ENCODE measurements at places on chromosomes 4 and X.

GRCh38 chr4:6617246-6617645 is 23.2 kb upstream of the MRFAP1 start:
- DNase-seq = no peak

DNA sequence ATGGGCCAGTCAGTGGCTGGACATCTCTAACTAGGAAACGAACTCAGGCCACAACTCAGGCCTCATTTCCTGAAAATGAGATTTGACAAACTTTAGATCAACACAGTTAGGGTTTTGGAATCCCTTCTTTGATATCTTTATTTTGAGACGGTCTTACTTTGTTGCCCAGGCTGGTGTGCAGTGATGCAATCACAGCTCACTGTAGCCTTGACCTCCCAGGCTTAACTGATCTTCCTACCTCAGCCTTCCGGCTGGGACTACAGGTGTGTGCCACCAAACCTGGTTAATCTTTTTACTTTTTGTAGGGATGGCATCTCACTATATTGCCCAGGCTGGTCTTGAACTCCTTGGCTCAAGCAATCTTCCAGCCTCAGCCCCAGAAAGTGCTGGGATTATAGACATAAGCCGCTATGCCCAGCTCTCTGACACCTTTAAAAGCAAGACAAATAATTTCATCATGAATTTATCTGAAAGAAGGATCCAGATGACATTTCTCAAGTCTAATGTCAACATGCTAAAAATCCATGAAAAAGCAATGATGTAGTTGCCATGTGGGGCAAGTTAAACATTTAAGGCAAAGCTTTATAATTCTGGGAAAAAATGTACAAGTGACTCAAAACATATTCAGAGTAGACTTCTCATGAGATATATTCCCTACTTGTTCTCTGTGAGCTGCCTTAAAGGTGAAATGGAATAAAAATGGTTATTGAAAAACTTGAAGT is 89.1 kb upstream of the CBR4 start:
- no peak for DNase-seq

GRCh38 chr4:169175476-169175875 is 95.3 kb downstream of the SH3RF1 start:
- no peak for DNase-seq

DNA sequence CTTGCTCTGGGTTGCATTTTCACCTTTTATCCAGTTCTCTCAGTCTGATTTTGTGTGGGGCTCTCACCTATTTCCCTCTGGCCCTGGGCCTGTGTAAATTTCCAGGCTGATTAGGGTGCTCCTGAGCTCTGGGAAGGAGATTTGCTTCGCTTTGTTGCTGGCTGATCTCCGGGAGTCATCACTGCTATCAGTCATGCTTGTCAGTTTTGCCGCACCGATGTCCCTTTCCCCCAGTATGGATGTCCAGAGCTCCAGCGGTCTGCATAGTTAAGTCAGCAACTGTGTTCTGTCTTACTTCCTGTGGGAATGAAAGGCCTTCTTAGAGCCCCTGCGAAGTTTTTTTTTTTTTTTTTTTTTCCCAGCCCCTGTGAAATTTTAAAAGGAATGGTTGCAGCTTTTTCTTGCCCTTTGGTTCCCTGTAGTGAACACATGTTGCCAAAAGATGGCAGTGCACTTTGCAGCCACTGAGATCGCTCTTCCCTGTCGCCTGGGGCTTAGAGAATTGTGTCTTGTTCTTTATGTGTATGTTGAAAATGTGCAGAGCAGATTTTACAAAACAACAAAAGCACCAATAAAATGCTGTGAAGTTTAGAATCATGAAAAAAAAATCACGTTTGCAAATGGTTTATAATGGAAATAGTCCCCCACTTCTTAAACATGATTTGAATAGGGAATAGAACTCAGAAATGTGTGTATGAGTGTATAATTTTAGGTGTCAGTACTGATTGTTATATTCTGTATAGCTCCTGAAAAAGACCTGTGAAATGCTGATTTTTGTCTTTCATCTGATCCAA is 109.1 kb upstream of the SLC4A4 start:
- DNase-seq = no peak

- DNase-seq = no peak
These were observed 19.7 kb downstream of the FNIP2 start for GRCh38 chr4:158788516-158788915.

- no peak for DNase-seq
These were observed 50.8 kb downstream of the MAOA start for GRCh38 chrX:43706786-43707370.

DNA sequence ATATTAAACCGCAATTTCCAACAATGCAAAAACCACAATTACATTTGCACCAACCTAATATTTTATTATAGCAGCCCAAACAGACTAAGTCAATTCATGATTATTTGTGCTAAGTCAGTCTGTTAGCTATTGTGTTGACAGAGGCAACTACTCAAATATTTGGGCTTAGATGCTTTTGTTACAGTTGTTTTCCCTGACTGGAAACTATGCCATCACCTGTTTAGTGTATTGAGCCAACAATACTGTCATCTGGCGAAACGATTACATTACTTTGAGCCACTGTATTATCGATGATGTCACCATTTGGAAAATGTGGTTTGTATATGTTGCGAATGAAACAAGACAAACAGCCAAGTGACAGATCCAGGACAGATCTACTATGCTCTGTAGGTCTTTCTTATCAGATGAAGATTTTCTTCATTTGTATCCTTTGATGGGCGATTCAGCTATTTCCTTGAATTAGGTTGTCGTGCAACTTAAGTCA is 38.7 kb upstream of the INTS6L start:
- DNase-seq = no peak

DNA sequence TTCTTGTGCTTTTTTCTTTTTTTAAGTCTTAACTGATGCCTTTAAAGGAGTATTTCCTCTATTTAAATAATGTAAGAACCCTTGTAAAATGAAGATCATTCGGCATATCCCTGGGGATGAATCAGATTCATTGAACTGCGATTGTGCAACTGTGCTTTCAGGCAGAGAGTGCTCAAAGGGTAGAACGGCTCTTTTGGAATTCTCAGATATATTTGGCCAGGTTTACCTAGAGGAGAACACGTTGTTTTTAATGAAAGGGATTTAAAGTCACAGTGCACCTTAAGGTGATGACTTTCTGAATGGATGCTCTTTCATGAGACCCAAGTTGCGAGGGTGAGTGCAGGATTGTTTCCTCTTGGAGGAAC is 51.6 kb upstream of the ELOVL6 start:
- DNase-seq = no peak

DNA sequence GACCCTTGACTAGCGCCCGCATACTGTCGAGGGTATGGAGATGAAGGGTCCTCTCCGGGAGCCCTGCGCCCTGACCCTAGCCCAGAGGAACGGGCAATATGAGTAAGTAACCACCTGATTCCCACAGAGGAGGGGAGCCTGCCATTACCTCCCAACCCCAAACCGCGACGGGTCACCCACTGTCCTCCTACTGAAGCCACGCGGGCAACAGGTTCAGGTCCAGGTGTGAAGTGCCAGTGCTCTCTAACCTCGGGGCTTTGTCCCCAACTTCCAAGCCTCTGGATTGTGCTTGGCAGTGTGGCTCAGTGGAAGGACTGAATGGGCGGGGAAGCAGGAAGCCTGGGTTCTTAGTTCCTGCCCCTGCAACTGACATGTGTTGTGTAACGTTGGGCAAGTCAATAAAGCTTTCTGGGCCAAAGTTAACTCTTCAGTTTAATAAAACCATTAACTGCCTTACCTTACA is 694 bp downstream of the OCRL start:
- DNase-seq = no peak

DNA sequence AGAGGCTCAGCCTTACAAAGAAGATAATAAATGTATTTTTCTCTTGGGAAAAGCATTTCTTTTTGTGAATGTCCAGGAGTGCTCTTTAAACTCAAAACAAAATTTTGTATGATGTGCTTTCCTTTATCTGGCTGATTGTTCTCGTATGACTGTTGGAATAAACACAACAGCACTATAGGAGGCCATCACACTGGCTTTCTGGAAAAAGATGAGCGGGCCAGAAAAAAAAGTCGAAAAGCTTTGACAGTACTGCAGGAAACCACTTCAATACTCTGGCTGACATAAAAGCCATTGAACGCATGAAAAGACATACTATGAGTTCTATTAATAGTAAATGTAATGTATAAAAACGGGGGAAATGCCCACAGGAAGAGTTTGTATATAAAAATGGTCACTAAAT is 64.7 kb upstream of the CTSO start:
- no peak for DNase-seq

DNA sequence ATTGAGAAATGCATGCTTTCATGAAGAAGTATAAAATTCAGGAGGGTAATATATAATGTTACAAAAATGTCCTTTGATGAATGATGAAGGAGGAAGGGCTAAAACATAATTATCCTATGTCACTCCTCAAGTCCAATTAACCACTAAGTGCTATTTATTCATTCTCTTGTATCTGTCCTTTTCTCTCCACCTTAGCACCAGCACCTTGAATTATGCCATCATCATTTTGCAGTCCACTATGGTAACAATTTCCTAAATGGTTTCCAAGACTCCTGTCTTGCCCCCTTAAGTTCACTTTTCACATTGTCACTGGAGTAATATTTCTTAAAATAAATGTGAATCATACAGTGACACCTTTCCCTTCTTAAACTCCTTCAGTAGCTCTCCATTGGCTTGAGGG is 756.3 kb downstream of the STPG2 start:
- no peak for DNase-seq

- no peak for DNase-seq
These were observed 19.1 kb downstream of the SLAIN2 start for GRCh38 chr4:48360285-48361011.

DNA sequence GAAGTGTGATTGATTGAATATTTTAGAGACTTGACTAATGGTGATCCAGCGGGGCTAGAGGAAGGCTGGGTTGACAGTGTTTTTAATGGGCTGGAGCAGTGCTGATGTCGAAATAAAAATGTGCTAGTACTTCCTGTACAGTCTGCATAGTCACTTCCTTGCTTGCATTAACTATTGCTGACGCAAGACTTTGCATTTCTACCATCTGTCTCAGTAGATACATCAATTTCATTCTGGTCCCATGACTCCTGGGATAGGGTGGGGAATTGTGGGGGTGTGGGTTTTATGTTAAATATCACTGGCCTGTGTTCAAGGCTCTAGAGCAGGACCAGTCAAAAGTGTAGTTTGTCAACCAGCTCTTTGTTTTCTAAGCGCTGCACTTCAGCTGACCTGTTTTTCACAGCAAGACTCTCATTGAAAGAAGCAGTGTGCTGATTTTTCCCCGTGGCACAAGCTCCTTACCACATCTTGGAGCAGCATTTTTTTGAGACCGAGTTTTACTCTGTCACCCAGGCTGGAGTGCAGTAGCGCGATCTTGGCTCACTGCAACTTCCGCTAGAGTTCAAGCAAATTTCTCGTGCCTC is 35.2 kb upstream of the PHEX start:
- DNase-seq = no peak

- no peak for DNase-seq
These were observed 77.2 kb upstream of the BCOR start for GRCh38 chrX:40174854-40175510.

DNA sequence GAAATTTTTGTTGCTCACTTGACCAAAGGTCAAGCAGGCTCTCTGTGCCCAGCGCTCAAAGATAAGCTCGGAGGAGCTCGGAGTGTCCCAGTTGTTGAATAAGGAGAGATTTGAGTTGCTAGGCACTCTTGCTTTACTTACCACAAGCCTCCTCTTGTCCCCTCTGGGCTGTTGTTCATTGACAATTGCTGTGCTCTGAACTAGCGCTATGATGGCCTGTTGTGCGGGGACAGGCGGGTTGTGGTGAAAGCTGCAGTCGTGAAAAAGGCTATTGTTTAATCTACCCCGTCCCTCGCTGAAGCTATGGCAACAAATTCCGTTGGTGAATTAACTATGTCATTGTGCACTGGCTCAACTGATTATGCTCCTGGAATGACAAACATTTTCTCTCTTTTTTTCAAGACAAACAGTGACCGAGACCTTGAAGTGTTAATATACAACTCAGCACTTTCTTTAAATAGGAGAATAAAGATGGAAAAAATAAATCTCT is 21.0 kb upstream of the POLA1 start:
- DNase-seq = no peak

- DNase-seq = no peak
These were observed 56.6 kb upstream of the PACRGL start for GRCh38 chr4:20643631-20644030.

All from effector CD4-positive, alpha-beta T cell (primary cell).